ENCODE measurements at places on chromosomes 2 and 18.

DNA sequence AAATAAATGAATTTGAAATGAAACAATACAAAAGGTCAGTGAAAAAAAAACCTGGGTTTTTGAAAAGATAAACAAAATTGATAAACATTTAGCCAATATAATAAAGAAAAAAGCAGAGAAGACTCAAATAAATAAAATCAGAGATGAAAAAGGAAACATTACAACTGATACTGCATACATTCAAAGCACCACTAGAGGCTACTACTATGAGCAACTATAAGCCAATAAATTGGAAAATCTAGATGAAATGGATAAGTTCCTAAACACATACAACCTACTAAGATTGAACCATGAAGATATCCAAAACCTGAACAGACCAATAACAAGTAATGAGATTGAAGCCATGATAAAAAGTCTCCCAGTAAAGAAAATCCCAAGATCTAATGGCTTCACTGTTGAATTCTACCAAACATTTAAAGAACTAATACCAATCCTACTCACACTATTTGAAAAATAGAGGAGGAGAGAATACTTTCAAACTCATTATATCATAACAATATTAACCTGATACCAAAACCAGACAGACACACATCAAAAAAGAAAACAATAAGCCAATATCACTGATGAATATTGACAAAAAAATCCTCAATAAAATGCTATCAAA lies 80.8 kb upstream of the CERS6 start:
- no peak for DNase-seq

- no peak for DNase-seq
These were observed 118.2 kb upstream of the IL1R2 start for GRCh38 chr2:101873543-101873942.

DNA sequence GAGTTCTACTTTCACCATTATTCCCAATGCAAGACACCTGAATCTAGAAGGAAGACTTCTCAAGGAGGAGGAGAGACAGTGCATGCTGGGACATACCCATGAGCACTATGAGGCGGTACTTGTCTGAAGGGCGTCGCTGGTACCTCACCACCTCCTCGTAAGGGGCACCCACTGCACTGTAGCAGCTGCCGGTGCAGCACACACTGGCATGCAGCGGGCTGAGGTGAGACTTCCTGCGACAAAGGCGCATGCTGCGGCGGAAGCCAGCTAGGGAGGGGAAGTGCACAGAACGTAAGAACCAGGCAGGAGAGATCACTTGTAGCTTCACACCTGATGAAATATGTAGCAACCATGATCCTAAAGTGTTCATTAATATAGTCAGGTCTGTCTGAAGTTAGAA lies 12.8 kb upstream of the TMEM237 start:
- DNase-seq = no peak

- DNase-seq = no peak
These were observed 231.5 kb downstream of the AFF3 start for GRCh38 chr2:99910902-99911301.

DNA sequence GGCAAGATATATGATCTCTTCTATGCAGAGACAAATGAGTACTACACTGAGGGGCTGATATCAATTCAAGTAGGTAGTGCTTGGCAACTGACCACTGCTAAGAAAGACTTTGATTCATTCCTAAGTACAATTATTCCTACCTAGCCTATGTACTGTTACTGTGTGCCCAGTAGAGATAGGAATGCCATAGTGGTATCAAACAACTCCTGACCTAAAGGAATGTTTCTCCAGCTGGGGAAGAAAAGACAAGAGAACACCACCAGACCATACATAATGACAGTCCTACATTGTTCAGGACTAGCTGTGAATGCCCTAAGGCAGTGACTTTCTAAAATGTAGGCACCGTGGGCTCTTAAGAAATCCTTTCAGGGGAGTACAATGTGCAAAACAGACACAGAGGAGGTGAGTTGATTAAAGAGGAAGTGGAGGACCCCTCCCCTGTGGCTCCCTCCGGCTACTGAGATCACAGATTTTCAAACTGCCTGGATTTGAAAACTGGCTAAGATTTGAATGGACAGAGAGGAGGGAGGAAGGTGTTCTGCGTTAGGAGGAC lies 89.1 kb downstream of the ANTXR1 start:
- no peak for DNase-seq

- DNase-seq = no peak
These were observed 7.6 kb upstream of the AGFG1 start for GRCh38 chr2:227464361-227464760.

DNA sequence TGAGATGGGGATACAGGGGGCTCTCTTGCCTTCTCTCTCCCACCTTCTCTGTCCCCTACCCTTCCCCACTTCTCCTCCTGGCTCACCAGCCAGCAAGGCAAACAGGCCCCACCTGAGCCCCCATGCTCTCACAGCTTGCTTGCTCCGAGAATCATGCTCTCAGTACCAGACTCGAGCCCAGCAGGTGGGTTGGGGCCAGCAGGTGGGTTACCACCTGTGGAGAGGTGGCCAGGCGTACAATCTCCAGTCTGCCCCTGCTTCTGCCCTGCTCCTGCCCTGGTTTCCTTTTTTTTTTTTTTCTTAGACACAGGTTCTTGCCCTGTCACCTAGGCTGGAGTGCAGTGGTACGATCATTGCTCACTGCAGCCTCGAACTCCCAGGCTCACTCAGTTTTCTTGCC lies 214.5 kb downstream of the SH3RF3 start:
- DNase-seq = no peak

GRCh38 chr2:5453220-5454050 lies 238.7 kb upstream of the SOX11 start:
- no peak for DNase-seq

- DNase-seq = no peak
These were observed 40.3 kb upstream of the FBXO11 start for GRCh38 chr2:47946593-47946992.

- DNase-seq = no peak
These were observed 29.5 kb upstream of the ME2 start for GRCh38 chr18:50849419-50849821.

DNA sequence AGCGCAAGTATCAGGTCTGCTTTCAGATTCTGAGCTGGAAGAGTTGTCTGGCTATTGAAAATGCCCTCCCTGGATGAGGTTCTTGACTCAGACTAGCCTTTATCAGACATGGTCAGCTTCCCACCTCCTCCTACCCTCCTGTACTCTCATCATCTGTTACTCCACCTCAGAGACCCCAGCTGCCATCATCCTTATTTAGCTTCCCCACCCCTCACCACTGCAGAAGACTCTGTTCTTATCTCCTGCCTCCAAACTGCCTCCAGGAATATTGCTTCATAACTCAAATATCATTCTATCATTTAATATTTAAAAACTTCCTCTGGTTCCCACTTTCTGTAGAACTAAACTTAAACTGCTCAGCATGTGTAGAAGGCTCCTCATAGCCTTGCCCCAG lies 31.1 kb upstream of the PPP3R1 start:
- no peak for DNase-seq

GRCh38 chr2:223222397-223222796 lies 170.4 kb downstream of the KCNE4 start:
- no peak for DNase-seq

- DNase-seq = no peak
These were observed 73.0 kb upstream of the ST3GAL5 start for GRCh38 chr2:85961754-85962153.

All from KG1 (cell line).